ENCODE measurements at places on chromosomes 16 and 17.

- DNase-seq: no peak
Observed at GRCh38 chr17:38540514-38541045, 65.2 kb downstream of the SRCIN1 start.

DNA sequence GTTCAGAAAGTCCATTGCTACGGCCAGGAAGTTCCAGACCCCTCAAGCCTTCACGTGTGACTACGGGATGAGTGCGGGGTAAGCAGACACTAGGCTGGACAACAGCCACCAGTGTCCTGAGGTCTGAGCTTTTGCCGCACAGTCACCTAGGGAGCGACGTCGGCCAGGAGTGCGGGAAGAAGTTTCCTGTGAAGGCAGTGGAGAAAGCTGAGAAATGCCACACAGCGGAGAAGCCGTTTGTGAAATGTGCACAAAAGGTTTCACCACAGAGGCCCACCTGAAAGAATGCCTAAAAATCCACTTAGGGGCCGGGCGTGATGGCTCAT is 47.4 kb downstream of the SHCBP1 start:
- no peak for DNase-seq

- DNase-seq: peak; percentile 78
Observed at GRCh38 chr17:28763804-28764266, 20.0 kb downstream of the TRAF4 start.

GRCh38 chr17:7646457-7646856 is 4.3 kb upstream of the ATP1B2 start:
- DNase-seq: no peak

DNA sequence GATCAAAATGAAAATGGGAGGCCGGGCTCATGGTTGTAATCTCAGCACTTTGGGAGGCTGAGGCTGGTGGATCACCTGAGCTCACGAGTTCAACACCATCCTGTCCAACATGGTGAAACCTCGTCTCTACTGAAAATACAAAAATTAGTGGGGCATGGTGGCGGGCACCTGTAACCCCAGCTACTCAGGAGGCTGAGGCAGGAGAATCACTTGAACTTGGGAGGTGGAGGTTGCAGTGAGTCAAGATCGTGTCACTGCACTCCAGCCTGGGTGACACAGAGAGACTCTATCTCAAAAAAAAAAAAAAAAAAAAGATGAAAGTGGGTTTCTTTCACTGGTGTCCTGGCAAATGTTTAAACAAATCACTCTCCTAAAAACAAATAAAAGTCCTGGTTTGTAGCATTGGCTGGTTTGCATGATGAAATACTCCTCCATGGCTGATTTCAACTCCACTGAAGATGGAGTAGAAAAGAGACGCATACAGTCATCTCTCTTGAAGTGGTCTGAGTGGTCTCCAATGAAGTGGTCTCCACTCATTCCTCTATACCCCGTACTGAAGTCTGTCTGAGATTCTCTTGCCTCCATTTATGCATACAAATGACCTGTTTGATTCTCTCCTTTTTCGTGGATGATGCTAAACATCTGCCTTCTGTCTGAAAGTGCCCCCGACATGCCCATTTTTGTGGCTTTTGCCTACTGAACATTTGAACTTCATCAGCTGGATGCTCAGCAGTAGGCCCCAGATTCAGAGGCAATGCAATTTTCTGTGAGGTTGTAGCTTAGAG is 153.0 kb upstream of the FAM20A start:
- DNase-seq: no peak

DNA sequence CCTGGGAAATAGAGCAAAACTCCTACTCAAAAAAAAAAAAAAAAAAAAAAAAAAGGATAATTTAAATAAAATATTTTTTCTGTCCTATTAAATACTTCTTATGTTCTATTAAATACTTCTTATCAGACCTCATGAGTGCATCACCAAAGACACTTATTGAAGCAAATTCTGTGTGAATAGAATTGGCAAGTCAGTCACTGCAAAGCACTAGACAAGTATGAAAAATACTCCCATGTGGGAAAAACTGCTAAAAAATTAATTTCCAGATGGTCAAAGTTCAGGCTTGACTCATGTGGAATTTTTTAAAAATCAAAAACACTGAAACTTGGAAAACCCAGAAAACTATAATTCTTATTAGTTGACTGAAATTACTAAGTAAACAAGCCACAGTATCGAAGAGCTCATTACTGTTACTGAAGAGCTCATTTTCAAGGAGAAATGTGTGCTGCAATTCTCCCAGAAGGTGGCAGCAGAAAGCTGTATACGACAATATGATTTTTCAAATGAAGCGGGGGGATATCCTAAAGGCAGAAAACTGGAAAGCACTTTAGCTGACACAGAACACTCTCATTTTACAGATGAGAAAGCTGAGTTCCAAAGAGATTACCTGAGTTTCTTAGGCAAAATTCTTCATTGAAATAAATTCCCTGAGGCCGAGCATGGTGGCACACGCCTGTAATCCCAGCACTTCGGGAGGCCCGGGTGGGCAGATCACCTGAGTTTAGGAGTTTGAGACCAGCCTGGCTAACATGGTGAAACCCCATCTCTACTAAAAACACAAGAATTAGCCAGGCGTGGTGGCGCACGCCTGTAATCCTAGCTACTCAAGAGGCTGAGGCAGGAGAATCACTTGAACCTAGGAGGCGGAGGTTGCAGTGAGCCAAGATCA is 15.9 kb upstream of the FBXO47 start:
- DNase-seq: peak; percentile 46

GRCh38 chr16:69798466-69798865 is 36.3 kb downstream of the WWP2 start:
- no peak for DNase-seq

GRCh38 chr17:80704381-80704819 is 159.8 kb downstream of the RPTOR start:
- DNase-seq: no peak

DNA sequence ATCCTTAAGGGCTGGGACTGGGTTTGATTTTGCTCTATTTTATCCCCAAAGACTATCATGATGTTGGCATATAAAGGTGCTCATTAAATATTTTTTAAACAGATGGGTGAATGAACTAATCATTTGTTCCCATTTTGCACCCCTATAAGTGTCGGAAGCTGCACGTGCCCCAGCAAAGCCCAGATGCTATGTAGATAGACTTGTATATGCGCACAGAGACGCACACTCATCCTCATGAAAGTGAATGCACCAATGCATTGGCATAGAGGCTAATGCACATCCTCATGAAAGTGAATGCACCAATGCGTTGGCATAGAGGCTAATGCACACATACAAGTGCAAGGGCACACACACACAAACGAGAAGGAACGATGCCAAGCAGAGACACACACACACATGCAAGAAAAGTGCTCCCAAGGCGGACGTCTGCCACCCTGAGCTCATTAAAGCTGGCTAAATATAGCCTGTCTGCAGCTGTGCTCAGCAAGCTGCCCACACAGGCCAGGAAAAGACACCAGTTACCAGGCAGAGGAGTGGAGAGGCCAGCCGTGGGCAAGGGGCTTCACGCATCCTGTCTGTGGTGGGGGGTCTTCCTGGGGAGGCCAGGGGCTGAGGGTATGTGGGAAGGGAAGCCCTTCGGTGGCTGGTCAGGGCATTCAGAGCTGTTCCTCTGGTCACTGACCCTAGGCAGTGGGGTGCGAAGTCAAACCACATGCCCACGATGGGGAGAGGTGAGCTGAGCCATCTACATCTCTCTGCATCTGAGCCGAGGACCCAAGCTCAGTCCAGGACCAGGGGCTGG is 52.6 kb downstream of the PIMREG start:
- DNase-seq: no peak

- DNase-seq: no peak
Observed at GRCh38 chr16:86595983-86596605, 17.7 kb downstream of the FOXL1 start.

GRCh38 chr16:78196502-78196901 is 97.0 kb downstream of the WWOX start:
- DNase-seq: no peak

GRCh38 chr16:51989637-51990230 is 557.2 kb downstream of the TOX3 start:
- no peak for DNase-seq

DNA sequence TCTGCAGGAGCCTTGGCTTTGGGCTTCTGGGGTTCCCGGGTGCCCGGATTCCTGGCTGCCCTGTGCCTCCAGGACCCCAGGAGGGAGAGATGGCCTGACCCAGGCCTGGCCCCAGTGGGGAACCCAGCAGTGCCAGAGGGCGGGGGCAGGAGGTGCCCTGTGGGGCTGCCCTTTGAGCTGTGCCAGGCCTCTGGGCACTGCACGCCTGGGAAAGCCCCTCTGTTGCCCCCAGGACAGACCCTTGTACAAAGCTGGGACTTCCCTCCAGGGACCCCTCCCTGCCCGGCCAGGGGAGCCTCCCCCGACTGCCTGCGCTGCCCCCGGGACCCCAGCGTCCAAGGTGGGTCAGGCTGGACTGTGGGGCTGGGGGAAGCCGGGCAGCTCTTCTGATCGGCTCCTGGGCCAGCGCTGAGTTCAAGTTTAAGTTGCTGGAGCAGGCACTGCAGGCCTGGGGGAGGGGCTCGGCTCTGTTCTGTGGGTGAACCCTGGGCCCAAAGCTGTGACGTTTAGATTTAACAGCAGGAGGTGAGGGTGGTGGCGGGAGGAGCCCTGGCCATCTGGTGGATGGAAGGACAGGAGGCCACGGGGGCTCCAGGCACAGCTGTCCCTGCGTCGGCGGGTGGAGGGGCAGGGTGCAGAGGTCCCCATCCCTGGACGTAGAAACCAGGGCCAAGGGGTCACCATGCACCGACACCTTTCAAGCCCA is 27.6 kb upstream of the C1QTNF8 start:
- DNase-seq: no peak

DNA sequence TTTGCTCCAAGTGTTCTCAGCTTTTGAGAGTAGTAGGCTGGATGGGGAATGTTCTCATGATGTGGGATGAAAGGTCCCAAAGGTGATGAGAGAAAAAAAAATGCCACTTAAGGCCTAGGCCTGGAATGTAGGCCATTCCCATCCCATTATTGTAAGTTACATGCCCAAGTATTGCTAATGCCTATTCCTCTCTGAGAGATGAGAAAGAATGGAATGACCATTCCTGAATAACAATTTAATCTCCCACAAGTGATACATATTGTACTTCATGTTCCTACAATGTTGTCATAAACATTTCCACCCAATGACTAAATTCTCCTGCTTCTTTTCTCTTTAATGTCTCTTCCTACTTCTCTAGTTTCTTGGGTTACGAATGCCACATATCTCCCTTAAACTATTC is 102.8 kb upstream of the KCNJ16 start:
- no peak for DNase-seq

- DNase-seq: no peak
Observed at GRCh38 chr16:86975445-86975844, 341.7 kb downstream of the C16orf95 start.

DNA sequence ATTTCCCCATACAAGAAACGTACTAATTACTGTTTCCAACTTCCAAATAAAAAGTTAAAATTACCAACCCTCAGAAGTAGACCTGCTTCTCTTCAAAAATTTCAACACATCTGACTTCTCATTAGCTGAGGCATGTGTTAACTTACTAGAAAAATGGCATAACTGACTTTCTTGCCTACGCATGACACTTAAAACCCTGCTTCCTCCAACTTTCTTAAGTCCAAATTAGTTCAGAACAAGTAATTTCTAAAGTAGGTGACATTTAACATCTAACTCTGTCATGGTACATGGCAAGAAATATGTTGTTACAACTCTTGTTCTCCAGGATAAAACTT is 6.7 kb downstream of the USP7 start:
- DNase-seq: no peak

DNA sequence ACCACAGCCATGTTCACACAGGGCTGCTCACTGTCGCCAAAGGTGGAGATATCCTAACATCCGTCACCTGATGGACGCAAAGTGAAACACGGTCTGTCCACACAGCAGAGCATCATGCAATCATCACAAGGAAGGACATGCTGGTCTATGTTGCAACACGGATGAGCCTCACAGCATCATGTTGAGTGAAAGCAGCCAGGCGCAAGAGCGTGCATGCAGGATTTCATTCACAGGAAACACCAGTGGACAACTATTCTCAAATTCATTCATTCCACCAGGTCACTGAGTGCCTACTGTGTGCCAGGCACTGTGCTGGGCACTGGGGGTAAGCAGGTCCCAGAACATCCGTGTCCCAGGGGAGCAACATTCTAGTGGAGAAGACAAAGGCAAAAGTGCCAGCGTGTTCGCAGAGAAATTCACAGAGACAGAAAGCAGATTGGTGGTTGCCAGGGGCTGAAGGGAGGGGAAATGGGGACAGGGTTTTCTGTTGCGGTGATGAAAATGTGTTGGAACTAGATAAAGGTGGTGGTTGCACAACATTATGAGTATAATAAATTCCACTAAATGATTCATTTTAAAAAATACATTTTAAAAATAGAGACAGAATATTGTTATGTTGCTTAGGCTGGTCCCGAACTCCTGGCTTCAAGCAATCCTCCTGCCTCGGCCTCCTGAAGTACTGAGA is 22.7 kb upstream of the KCNJ12 start:
- DNase-seq: no peak

- no peak for DNase-seq
Observed at GRCh38 chr17:62160816-62161215, 95.7 kb upstream of the MED13 start.

GRCh38 chr16:4017807-4018206 is 98.4 kb downstream of the ADCY9 start:
- DNase-seq: no peak

DNA sequence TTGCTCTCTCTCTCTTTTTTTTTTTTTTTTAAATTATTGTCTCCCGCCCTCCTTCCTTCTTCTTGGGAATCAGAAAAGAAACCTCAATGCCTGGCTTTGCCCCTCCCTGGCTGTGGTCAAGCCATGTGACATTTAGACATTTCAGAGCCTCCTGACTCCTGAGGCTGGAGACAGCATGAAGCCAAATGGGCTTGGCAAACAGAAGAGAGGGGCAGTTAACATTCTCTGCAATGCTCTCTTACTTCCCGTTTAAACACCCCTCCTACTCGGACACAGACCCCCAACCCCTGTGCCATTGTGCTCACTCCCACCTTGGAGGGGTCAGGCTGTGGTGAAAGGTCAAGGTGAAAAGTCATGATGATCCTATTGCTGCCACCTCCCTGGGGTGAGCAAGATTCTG is 14.7 kb upstream of the MEOX1 start:
- DNase-seq: no peak

DNA sequence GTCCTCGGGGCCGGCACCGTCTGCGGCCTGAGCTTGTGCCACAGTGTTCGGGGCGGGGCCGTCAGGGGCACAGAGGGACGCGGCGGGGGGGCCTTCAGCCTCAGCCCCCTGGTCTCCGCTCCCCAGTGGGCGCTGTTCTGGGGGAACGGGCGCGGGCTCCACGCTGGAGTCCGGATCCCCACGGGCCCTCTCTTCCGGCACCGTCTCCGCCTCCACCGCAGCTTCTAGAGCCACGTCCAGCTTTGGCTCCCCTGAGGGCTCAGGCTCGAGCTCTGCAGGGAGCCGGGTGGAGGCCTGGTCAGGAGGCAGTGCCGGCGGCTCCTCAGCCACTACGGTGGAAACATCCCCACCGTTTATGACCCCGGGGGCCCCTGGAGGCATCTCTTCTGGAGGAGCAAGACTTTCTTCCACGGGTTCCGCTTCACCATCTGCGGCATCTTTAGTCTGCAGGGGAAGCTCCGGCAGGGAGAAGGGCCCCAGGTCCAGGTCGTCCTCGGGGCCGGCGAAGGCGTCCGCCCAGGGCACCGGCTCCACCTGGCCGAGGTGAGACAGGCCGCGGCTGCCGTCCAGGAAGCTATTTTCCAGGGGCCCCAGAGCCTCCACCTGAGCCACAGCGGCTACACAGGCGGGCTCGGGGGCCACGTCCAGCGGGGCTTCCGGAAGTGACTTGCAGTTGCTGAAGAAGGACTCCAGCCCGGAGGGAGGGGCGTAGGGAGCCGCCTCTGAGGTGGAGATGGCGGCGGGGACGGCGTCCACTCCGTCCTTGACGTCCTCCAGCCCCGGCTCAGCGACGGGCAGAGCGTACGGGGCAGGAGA is 62.4 kb downstream of the ZNF778 start:
- no peak for DNase-seq

GRCh38 chr17:2174468-2175293 is 119.8 kb downstream of the HIC1 start:
- DNase-seq: peak; percentile 11
